Esophagus squamous epithelium (tissue), 5 donors: ENCODE measurements at places on chromosomes 13 and 19.

GRCh38 chr13:22618002-22618401 lies 562.8 kb upstream of the SGCG start:
- DNase-seq = no peak

GRCh38 chr13:78228211-78228610 lies 309.6 kb upstream of the EDNRB start:
- no peak for DNase-seq

DNA sequence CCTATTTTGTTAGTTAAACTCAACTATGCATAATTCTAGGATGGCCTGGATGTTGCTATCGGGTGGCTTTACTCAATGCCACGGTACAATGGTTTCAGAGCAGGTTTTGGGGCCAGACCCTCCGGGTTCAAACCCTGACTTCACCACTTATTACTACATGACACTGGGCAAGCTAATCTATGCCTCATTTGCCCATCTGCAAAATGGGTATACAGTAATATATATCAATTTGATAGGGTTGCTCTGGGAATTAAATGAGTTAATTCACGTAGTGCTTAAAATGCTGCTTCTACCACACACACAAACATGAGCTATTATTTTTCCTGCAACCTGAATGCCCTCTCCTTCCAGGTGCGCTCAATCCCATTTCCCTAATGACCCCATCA lies 839 bp downstream of the ESD start:
- no peak for DNase-seq

DNA sequence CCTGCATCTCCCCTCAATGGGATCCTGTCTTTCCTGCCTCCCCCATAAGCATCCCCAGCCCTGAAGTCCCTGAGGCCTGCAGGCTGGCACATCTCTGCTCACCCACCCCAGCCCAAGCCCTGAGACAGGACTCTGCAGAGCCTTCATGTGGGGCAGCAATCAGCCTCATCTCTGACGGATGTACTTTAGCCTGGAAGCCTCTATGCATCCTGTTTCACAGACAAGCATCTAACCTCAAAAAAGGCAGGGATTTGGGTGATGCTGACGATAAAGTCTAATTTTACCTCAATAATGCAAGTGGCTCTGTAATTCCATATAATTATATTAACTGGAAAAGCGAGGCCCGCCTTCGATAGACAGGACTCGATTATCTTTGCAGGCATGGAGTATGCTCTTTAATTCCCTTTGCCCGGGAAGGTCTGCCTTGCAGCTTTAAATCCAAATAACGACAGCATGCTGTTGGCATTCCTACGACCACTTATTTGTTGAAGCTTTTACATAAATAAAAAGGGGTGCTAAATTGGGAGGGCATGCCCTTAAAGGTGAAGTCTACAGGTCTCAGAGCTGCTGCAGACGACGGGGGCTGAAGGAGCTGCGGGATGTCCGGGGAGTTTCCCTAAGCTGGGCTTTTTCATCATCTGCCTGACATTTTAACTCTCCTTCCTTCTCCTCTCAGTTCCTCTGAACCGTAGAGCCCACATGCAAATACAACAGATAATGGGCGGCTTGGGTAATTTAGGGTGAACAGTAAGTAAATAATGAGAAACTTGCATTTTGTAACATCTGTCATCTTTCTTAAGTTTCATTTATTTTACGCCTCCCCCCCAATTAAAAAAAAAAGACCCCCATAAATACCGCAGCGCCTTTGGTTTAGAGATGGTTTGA lies 211.5 kb downstream of the URI1 start:
- DNase-seq = no peak

DNA sequence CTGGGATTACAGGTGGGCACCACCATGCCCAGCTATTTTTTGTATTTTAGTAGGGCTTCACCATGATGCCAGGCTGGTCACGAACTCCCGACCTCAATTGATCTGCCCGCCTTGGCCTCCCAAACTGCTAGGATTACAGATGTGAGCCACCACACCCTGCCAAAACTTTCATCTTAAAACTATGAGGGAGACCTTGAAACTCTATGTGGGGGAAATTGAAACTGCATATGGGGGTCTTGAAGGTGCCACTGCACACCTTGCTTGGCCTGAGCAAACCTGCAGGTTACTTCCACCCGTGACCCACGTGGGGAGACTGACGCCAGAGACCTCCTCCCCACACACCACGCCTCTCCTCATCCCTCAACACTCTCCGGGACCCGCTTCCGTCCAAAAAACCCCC lies 15.6 kb downstream of the CILP2 start:
- no peak for DNase-seq

DNA sequence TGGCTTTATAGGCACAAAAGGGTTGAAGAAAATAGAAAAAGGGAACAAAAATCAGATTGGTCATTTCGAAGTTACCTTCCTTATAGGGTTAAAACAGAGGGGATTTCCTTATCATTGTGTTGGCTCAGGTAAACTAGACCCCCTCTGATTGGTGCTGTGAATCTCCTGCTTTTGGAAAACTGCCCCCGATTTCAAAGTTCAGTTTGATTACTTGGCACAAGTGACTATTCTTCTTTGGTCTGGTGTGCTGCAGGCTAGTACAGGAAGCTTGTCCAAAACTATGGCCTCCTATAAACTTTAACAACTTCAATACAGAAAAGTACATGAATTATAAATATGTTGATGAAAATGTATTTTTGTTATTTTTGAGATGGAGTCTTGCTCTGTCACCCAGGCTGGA lies 13.9 kb upstream of the TPTE2 start:
- no peak for DNase-seq

DNA sequence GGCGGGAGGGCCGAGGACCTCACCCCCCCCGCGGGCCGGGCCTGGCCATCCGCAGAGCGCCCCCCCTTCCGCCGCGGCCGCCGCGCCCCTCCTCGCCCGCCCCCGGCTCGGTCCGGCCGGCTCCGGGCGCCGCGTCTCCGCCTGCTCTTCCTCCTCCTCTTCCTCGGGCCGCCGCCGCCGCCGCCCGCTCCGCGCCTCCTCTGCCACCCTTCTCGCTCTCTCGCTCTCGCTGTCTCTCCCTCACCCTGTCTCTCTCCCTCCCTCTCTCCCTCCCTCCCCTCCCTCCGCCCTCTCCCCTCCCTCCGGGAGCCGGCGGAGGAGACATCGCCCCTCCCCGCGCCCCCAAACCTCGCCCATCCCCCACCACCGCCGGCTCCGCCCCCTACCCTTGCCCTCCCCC lies at the start of gene SHANK1:
TSS of gene SHANK1 (minus strand) at position 237 of the 400 bp plus-strand sequence. CDS start 2,883 bp downstream, outside the sequence.
- no peak for DNase-seq

GRCh38 chr13:19838865-19839275 lies 24.6 kb downstream of the ZMYM5 start:
- no peak for DNase-seq

GRCh38 chr19:34707661-34708060 lies 26.4 kb upstream of the ZNF181 start:
- no peak for DNase-seq

GRCh38 chr13:99356012-99356261 lies 48.7 kb upstream of the GPR183 start:
- DNase-seq = no peak

- no peak for DNase-seq
Observed at GRCh38 chr13:108494991-108495645, 134.3 kb upstream of the MYO16 start.

DNA sequence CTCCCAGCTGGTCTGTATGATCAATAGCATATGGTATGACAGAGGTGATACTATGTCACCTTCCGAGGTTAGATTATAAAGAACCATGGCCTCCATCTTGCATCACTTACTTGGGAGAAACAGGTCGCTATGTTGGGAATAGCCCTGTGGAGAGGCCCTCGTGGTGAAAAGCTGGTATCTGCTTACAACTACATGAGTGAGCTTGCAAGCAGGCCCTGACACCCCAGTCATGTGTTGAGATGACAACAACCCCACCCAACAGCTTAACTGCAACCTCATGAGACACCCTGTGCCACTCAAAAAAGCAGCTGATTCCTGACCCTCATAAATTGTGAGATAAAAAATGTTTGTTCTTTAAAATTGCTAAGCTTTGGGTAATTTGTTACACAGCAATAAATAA lies 18.8 kb downstream of the MTRF1 start:
- DNase-seq = no peak

- no peak for DNase-seq
Observed at GRCh38 chr13:40460116-40460515, 206.3 kb downstream of the FOXO1 start.

DNA sequence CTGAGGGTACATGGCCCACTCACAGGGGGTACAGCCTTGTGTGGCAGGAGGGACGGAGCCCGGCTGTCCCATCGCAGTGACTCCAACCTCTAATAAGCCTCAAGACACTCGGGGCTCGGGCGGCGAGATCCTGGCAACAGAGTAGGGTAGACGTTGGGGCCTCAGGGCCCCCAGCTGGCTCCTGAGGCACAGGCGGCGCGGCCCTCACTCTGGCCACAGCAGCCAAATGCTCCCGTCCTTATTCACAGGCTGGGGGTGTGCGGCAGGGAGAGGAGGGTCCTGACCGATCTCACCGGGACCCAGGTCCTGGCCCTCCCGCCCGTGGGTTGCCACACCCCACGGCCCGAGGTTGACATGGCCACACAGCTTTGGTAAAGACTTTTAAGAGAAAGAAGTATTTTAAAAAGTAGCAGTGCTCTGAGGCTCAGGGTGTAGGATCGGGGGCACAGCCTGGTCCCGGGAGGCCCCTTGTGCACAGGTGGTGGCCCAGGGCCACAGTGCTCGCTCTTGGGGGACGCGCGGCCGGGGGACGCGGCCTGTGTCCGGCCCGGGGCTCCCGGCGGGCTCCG lies 7.6 kb downstream of the SLC39A3 start:
- DNase-seq = no peak

- no peak for DNase-seq
Observed at GRCh38 chr19:1952635-1953034, 11.7 kb downstream of the CSNK1G2 start.

DNA sequence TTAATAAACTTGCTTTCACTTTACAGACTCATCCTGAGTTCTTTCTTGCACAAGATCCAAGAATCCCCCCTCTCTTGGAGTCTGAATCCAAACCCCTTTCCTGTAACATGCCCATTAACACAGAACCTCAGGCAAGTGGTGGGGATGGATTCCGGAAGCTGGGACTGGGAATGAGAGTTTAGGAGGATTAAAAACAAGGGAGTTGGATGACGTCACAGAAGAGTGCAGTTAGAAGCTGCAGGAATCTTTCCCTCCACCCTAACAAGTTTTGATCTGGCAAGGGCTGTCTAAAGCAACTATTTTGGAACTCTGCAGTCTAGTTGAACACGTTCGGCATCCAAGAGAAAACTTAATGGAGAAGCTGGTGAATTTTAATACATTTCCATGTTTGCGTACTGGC lies 48.2 kb upstream of the PEPD start:
- no peak for DNase-seq

GRCh38 chr13:30323524-30323923 lies 16.2 kb upstream of the KATNAL1 start:
- DNase-seq = no peak

DNA sequence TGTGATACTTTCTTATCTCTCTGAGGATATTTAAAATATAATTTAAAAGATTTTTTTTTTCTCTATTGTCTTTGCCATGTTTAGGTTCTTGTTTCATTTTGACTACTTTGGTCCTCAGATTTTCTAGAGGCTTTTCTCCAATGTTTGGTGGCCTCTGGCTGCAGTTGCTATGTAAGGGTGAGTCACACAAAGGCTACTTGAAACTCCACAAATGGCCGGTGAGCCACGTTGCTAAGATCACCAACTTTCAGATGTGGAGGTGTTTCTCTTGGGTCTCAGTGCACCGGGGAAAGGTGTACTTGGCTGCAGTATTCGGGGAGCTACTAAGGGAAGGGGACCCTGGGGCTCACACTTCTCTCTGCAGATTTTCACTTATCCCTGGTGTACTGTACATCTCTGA lies 248.1 kb downstream of the HS6ST3 start:
- no peak for DNase-seq

- no peak for DNase-seq
Observed at GRCh38 chr13:112908342-112908741, 60.7 kb upstream of the MCF2L start.

- no peak for DNase-seq
Observed at GRCh38 chr13:48291730-48292129, 11.8 kb upstream of the RB1 start.

DNA sequence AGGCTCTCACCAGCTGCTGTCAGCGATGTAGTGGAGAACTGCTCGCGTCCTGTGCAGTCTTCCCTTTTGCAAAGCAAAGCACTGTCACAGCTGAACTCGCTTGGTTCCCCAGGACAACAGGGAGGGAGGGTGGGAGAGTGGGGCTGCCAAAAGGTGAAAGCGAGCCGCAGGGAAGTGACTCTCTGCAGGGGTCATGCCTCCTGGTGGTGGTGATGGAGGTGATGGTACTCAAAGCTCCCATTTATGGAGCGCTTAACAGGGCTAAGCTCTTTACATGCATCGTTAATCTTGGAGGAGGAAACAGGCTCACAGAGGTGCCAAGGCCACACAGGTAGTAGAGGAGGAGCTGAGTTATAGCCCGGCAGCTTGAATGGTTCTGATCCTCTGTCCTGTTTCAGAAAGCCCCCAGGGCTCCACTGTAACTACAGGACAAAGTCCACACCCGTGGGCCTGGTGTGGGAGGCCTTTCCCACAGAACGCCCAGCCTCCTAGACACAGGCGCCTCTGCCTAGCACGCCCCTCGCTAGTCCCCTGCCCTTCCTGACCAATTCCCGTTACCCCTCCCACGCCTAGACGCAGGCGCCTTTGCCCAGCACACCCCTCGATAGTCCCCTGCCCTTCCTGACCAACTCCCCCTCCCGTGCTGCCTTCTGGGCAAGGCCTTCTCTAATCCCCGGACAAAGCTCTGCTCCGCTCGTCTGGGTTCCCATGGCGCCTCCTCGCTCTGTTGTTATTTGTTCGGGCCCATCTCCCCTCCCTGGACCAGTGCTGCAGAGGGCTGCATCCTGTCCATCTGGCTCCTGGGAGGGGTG lies 10.7 kb downstream of the PPP1R37 start:
- DNase-seq = no peak

GRCh38 chr13:92303428-92303827 lies 905.0 kb downstream of the GPC5 start:
- no peak for DNase-seq

- no peak for DNase-seq
Observed at GRCh38 chr13:107548338-107548737, 667.0 kb downstream of the LIG4 start.

GRCh38 chr19:50460161-50460765 lies 16.0 kb upstream of the EMC10 start:
- DNase-seq = no peak

- DNase-seq = no peak
Observed at GRCh38 chr13:101785858-101786257, 333.4 kb downstream of the ITGBL1 start.

- DNase-seq = no peak
Observed at GRCh38 chr19:46604781-46605355, 3.7 kb downstream of the CALM3 start.

DNA sequence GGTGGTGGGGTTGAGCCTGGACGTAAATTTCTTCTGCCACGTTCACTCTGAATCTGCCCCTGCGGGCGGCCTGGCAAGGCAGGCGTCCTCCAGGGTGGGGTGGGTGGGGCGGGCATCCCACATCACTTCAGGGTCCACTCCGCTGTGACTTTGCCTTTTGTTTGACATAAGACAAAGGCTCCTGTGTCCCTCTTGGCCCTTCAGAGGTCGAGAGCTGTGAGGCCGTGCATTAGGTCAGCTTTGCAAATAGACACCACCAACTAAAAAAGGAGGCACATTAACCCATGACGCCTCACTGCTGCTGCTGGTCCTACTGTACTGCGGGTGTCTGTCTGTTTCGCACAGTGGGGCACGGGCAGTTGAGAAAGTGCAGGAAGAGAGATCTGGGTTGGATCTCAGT lies 10.5 kb upstream of the ZNF536 start:
- DNase-seq = no peak

- no peak for DNase-seq
Observed at GRCh38 chr19:50325310-50326100, 3.7 kb downstream of the KCNC3 start.
